ENCODE measurements at places on chromosomes 2 and 18.

DNA sequence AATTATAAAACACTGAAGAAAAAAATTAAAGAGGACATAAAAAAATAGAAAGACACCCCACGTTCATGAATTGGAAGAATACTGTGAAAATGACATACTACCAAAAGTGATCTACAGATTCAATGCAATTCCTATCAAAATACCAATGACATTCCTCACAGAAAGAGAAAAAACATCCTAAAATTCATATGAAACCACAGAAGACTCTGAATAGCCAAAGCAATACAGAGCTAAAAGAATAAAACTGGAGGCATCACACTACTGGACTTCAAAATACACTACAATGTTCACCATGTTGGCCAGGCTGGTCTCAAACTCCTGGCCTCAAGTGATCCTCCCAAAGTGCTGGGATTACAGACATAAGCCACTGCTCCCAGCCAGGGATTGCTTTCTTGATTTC is 56.3 kb downstream of the TLK1 start:
- DNase-seq = no peak

- no peak for DNase-seq
Observed at GRCh38 chr18:33838054-33838453, 260.0 kb downstream of the ASXL3 start.

- DNase-seq = no peak
Observed at GRCh38 chr2:190119257-190119656, 56.7 kb upstream of the MSTN start.

DNA sequence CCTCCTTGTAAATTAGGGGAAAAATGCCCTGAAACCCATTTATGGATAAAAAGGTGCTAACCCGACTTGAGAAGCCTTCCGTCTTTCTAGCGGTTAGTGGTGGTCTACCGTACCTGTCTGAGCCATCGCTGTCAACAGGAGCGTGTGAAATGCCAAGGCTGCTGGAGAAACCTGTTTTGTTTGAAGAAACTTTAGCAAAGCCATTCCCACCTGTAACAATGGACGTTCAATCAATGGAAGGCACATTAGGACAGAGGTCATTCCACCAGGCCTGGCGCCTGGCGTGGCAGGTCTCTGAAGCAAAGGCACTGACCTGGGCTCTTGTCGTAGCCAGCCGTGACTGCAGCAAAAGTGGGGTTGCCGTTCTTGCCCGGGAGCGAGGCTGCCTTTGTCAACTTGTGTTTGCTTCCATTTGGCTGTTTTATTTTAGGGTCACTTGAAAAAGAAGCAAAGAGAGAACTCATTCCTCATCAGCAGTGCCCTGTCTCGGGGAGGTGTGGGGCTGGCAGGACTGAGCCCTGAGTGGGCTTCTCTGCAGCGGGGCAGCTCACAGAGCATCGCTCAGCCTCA is 47.2 kb downstream of the ZAP70 start:
- DNase-seq = no peak

GRCh38 chr2:197248623-197249022 is 62.0 kb downstream of the ANKRD44 start:
- no peak for DNase-seq

DNA sequence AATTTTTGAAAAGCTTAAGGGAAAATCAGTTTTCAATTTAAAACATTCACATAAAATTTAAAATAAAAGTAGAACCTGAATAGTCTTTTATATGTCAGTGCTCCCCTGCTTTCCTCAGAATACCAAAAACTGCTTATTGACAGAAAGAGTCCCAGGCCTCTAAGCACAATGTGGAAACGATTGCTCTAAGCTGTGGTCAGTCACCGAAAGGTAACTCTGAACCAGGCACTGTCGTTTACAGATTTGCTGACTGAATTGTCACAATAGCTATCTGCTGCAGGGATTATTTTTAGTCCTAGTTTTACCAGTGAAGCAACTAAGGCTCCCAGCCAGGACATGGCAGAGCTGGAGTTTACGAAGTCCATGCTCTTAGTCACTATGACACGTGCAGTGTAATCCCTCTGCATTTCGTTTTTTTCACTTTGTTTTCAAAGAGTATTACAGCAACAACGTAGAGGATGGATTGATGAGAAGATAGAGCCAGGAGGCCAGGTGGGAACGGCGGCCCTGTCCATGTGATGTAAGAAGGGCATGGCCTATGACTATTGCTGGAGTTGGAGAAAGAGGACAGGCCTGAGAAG is 28.1 kb upstream of the TMEM247 start:
- no peak for DNase-seq

DNA sequence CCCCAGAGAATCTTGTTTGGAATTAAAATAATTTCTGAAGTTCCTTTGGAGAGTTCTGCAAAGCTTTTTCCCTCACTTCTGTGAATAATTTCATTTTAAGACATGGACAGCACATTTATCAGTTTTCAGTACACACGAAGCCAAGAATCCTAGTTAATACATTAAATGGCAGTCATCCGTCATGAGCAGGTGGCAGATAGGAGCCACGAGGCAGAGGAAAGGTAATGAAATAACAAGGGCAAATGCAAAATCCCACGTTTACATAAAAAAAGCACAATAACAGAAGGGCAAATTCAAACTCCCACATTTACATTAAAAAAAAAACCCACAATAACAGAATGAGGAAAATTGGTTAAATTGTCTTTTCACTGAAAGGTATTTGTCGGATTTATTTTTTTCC is 25.9 kb upstream of the SNTG2 start:
- no peak for DNase-seq

- peak; percentile 81 for DNase-seq
Observed at GRCh38 chr2:70086838-70087701, at the start of gene PCBP1. TSS of gene PCBP1 (plus strand) at chr2:70087477. CDS start at chr2:70087744, 267 bp downstream.

DNA sequence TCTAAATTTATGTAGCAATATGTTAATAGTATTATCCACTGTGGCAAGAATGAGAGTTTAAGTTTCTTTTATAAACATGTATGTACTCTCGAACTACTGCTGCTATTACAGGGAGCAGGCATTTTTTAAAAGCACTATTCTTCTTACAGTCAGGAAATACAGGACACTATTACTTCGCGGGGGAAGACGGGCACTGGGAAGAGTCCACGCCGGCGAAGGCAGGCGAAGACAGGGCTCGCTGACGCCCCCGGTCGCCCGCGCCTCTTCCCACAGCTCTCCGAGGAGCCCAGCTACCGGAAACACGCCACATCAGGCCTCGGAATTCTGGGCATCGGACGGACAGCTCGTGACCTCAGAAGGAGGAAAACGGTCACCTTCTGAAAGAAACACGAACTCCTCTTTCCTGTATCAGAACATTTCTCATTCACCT is 90.2 kb downstream of the FAM161A start:
- DNase-seq = no peak
